ENCODE measurements at places on chromosomes 12 and 14.

- DNase-seq: no peak
Measured at GRCh38 chr14:101593411-101594238, 32.3 kb downstream of the DIO3 start.

GRCh38 chr12:89273525-89273924 is 78.8 kb downstream of the DUSP6 start:
- DNase-seq: no peak

- no peak for DNase-seq
Measured at GRCh38 chr12:20695232-20695631, at the start of gene SLCO1C1. Gene SLCO1C1, plus strand, starts transcription at chr12:20695332. Its CDS starts 4,245 bp downstream, at chr12:20699577.

DNA sequence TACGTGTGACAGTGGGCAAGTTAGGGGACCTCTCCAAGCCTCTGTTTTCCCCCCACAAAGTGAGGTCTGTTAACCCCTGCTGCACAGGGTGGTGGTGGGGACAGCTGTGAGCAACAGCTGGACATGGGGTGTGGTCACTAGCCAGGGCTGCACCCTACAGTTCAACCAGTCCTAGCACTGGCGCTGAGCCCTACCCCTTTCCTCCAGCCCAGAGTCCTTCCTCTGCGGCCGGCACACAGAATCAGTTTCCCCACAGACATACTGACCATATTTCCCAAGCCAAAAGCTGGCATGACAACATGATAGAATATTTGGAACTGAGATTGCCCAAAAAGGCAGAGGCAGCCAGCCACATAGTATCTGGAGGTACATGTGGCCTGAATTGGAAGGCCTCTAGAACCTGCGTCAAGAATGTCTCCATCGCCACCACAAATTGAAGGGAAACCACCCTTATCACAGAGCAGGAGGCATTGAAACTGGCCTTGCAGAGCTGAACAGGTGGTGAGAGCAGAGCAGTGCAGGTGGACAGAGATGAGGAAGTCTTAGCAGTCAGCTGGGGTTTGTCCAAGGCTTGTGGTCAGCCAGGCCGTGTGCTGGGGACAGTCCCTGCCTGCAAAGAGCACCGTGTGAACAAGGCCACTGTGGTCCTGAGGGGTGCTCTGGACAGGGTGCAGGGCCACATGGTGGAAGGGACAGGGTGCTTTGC is 21.2 kb downstream of the DEGS2 start:
- DNase-seq: no peak

DNA sequence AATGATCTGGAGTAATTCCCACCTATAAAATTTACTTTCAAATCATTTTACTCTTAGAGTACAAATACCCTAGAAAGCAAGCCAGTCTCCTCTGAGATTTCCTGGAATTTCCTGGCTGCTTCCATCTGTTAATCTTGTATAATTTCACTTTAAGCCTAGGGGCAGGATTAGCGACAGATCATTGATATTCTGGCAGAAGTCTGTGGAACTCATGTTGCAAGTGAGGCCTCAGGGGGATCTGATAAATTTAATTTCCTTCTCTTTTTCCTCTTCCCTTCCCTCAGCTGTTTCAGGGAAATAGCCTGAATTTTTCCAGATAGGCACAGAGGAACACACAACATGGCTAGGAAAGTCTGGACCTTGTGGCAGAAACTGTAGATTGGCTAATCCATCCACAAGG is 5.9 kb upstream of the KRT6A start:
- no peak for DNase-seq

GRCh38 chr14:53060046-53060445 is 93.1 kb downstream of the DDHD1 start:
- DNase-seq: no peak

GRCh38 chr12:121795034-121795968 is 1.8 kb upstream of the RHOF start:
- DNase-seq: peak; percentile 78

GRCh38 chr12:67694306-67694900 is 45.9 kb downstream of the DYRK2 start:
- no peak for DNase-seq

GRCh38 chr12:124143726-124144125 is 151.2 kb upstream of the RFLNA start:
- no peak for DNase-seq

GRCh38 chr12:34601689-34602088 is 579.4 kb downstream of the ALG10 start:
- DNase-seq: no peak

DNA sequence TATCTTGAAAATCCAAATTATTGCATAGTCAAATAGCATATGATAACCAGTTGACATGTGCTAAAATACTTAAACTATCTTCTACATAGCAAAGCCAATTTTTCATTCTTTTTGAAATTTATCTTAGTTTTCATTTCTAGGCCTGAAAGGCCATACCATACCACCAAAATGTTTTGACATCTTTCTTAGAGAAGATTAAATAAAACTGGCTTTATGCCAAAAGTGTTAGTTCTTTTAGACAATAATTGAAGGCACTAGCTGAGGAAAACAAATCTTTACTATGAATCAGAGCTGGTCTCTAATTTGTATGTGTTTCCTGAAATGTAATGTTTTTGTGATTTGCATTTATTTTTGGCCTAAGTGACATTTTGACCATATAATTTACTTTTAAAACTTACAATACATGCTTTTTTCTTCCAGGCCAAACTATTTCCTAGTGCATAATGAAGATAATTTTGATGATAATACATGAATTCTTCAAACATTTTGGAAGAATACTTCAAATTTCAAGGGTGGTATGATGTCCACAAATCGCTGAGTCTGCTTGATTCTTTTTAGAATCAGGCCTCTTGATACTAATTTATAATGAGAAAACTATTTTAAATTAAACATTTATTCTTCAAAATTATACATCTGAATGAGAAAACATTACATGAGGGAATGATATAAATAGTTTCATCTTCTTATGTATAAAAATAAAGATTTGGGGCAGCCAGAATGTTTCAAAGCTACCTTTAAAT is 6.5 kb upstream of the KCNMB4 start:
- DNase-seq: no peak

- DNase-seq: no peak
Measured at GRCh38 chr12:45849289-45849688, 119.8 kb downstream of the ARID2 start.

DNA sequence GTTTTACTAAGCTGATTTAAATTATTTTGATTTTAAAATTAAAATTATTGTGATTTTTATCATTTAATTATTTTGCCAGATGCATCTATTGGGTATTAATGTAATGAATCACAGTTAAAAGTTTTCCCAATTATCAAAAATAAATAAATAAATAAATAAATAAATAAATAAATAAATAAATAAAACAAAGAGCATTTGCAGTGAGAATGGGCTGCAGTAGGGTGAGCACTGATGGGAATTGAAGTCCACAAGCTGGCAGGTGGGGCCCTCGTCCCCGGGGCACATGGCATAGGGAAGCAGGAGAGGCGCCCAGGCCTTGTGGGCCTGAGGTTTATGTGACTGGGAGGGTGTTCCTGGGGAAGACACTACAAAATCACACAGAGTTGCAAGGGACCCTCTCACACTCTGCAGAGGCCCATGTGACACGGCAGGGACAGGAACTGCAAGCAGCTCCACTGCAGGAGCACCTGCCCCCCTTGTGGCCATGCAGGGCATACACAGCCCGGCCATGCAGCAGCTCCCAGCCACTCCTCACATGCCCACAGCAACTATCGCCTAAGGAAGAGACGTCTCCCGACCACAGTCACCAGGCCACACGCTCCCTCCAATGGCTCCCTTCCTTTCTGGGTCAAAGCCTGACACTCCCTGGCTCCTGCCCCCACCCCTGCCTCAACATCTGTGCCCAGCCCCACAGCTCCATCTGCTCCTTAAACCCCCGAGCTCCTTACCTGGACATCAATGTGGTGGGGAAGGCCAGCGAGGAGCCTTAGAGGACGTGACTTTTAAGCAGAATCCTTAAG is 256.3 kb upstream of the SFSWAP start:
- peak; percentile 49 for DNase-seq

GRCh38 chr14:25953532-25954139 is 644.2 kb downstream of the NOVA1 start:
- no peak for DNase-seq

- no peak for DNase-seq
Measured at GRCh38 chr12:48075832-48076231, 30.0 kb downstream of the SENP1 start.

DNA sequence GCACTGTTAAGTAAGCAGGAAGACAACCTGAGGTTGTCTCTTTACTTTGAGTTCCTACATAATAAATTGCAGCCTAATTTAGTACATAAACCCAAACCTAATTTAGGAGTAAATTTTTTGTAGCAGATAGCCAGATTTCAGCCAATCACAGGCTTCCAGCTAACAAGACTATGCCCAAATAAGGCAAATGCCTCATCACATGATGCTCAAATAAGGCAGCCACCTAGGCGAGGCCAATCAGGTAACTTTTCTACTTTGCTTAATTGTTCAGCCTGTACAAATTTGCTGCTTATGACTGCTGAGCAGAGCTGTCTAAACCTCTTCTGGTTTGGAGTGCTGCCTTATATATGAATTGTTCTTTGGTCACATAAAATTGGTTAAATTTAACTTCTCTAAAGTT is 1118.7 kb upstream of the TMEM132C start:
- DNase-seq: no peak

DNA sequence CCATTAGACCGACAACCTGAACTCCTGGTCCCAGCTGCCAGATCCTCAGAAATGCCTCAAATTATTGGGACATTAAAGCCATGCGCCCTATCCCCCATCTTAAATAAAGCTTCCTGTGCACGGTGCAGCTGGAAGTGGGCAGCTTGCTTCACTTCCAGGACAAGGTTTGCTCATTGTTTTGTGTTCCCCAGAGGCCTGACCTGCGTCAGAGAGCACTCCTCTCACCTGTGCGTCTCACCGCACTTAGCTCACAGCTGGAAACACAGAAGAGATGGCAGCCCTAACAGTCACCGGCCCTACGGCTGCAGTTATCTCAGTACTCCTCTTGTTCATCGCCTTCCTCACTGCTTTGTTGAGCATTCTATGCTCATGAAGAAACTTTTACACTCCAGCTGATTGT is 135.5 kb downstream of the ANO2 start:
- DNase-seq: no peak

- peak; percentile 18 for DNase-seq
Measured at GRCh38 chr12:108495054-108495453, 20.0 kb upstream of the FICD start.

DNA sequence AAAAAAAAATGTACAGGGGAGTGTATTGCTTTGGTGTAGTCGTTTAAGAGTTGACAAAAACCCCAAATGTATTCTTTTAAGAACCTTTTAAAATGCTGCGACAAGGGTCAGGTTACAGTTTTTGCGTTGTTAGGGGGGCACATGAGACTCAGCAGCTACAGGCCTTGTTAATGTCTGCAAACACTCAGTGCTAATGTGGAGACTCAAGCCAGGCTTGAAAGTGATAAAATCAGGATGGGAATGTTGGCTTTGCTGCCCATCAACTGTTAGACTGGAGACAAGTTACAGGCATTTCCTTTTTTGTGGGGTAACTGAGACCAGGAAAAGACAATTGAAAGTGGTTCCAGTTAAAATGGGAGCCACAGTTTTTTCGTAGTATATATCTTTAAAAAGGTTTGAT is 84.8 kb downstream of the PRKCH start:
- DNase-seq: no peak

DNA sequence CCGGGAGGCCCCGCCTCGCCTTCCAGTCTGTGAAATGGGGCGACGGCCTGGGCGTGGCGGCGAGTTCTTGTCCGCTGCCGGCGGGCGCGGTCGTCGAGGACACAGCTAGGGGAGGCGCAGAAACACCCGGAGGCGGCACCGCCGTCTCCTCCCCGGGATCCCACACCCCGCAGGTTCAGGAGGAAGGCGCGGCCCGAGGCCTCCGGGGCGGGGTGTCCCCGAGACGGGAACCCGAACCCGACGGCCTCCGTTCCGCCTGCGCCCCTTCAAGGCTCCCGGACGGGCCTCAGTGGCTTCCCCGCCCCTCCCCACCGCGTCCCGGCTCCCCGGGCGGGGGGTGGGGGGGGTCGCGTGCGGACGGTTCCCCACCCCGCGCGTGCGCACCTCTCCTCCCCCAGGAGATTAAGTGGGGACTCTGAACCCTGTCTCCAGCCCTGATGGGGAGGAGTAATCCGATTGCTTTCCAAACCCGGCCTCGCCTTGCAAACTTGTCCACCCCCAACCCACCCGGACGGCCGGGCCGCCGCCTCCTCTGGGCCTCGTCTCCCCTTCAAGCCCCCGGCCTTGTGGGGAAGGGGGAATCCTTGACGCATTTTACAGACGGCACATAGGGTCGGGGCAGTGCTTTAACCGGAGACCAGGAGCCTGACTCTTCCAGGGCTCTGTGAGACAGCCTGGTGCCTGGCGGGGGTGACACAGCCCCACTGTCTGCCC is 35.3 kb upstream of the ANKRD9 start:
- DNase-seq: peak; percentile 33

DNA sequence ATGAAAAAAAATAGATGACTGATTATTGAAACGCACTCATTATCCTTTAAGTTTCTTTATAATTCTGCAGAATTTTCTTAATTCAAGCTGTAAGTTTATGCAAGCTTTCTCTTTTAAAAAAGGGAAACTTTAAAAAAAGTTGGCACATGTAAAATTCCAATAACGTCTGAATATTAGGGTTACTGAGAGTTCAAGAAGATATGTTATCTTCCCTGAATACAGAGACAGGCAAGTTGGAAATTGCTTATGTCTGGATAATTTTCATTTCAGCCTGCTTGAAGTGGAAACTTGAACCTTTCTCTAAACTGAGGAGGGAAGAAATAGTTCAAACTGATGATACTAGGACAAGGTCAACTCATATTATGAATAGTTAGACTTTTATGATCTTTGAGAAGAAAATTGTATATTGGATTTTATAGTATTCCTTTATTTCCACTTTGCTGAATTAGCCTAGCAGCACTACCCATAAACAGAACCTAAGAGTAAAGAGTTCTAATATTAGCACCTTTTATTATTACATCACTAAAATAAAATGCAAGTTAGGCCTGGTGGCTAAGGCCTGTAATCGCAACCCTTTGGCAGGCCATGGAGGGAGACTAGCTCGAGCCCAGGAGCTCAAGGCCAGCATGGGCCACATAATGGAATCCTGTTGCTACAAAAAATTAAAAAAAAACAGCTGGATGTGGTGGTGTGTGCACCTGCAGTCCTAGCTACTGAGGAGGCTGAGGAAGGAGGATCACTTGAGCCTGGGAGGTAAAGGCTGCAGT is 288.0 kb downstream of the TRHDE start:
- DNase-seq: no peak

DNA sequence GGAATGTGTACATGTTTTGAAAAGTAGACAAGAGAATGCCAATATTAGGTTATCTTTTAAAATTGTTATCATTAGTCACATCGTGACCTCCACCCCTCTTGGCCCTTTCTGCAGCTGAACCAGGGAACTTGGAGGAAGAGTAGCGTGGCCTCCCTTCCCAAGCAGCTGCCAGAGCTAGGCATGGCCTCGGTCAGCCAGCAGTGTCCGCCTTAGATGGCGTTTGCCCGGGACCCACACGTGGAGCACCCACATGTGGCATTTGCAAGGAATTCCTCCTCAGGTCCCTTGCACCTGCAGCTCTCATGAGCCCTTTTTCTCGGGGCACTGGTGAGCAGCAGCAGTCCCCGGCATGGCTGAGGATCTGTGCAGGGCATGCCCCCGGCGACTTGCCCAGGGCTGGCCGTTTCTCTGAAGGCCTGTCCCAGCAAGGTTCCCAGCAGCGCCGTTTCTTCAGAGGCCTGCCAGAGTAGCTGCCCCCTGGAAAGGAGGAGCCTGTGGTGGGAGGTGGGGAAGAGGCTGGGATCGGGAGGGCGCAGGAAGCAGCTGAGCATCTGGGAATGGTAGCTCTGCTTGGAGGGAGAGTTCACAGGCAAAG is 10.8 kb downstream of the JDP2 start:
- DNase-seq: no peak
